Lower leg skin (tissue), 4 donors: ENCODE measurements at places on chromosomes 2 and 18.

- DNase-seq, result no peak
Observed at GRCh38 chr2:14358774-14359173, 273.7 kb upstream of the LRATD1 start.

- DNase-seq, result peak; percentile 84
Observed at GRCh38 chr2:127624756-127625571, 21.0 kb upstream of the GPR17 start.

- no peak for DNase-seq
Observed at GRCh38 chr18:56267334-56267733, 371.1 kb downstream of the TXNL1 start.

DNA sequence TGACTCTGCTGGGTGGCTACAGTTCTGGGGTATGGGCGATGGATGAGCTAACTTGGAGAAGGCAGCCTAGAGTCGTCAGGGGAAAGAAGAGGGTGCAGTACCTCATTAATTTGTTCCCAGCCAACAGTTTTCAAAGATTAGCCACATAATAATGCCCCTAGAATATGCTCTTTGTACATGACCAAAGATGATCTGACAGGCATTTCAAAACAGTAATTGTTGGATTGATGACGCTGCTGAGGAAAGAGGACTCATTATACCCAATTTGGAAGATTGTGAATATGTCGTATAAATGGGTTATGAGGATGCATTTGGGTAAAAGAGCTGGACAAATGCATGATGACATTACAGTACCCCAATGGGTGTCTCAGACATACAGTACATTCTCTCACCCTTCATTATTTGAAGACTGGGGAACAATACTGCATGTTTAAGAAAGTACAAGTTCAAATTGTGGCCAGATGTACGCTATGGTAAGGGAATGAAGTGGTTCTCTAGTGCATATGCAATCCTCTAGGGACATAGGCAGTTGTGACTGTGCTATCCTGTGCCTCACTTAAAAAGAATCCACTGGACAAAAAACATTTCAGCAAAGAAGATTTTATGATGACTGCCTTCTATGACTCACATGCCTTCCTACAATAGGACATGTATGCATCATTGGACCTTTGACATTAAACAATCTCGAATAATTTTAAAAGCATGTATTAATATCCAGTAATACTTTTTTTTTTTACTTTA, 233.2 kb downstream of the CNTNAP5 start:
- DNase-seq, result no peak

DNA sequence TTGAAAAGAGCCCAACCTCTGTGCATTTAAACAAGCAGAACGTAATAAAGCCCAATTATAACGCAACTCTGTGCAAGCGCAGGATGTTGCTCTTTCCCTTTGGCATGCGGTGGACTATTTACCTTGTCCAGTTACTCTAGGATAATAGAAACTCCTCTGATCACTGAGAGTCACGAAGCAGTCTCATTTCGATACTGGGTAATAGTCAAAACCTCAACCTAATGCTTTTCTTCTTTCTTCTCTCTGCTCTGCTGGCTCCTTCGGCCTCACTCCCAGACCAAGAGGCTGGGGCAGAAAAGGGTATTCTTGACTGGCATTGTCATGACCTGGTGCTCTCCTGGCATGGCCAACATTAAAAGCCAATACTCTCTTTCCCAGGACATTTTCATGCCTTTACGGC, 89.7 kb upstream of the GCFC2 start:
- DNase-seq, result no peak

DNA sequence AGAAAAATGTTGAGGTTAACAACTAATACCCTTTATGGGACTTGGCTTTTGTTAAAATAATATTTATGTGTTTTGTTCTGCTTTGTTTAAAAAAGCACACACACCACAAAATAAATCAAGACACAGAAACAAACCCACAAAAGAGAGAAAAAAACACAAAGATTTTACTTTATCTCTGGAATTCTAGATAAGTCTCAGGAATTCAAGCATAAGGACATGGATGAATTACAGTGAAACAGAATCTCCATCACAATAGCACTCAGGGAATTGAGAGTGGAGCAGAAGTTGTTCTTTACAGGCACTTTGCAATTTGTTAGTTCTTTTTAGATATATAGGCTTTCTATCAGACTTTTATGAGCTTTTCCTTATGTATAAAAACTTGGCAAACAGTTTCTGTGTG, 360.9 kb upstream of the ZC3H15 start:
- DNase-seq, result no peak

GRCh38 chr18:49178736-49179135, 228.0 kb upstream of the SMAD7 start:
- no peak for DNase-seq

- no peak for DNase-seq
Observed at GRCh38 chr2:198113316-198113715, 308.9 kb downstream of the PLCL1 start.

DNA sequence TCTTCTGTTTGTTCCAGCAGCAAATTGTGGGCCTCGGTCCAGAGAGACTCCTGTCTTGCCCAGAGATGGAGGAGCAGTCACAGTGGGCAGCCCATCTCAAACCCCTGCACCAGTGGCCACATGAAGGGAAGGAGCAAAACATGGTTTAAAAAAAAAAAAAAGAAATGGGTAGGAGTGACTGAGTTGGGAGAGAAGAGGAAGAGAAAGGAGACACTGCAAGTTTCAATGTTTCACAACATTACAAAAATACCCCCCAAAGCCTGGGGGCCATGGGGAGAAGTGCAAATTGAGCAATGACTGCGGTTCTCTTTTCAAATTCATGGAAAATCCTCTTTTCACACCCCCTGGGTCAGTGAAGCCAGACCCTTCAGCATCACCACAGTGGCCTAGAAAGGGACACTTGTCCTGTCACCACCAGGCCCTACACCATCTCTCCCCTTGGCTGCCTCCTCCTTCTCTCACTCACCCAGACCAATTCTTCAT, 117.1 kb downstream of the ZFP36L2 start:
- no peak for DNase-seq
